ENCODE measurements at places on chromosomes 3 and 15.

- DNase-seq: peak; percentile 72
Measured at GRCh38 chr3:105836533-105836932, 32.3 kb downstream of the CBLB start.

GRCh38 chr3:100160521-100160920 lies 46.2 kb upstream of the FILIP1L start:
- no peak for DNase-seq

- DNase-seq: no peak
Measured at GRCh38 chr15:83396101-83396500, 51.0 kb upstream of the SH3GL3 start.

DNA sequence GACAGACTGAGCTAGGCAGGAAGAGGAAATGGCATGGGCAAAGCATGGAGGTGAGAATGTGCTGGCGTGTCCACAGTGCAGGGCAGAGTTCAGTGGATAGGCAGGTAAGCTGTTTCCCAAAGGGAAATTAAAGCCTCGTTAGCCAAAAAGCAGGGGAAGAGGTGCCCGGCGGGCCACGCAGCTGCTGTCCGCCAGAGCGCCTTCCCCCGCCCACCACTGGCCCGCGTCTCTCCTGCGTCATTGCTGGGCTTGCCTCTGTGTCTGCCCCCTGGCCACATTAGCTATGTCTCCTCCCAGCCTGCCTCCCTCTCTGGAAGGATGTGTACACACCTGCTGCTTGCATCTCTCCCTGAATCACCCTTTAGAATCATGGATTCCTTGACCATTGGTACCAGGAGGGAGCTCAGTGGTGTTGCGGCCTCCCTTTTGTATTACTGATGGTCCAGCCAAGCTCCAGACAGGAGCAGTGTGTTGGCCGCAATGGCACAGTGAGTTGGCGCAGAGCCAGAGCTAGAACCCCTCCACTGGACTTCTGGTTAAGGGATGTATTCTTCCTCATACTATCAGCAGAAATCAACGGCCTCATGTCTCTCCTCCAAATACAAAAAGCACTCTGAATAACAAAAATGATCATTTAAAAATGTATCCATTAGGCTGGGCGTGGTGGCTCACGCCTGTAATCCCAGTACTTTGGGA lies 26.6 kb downstream of the SLC28A1 start:
- no peak for DNase-seq

GRCh38 chr3:186810336-186810996 lies 4.2 kb upstream of the RFC4 start:
- DNase-seq: no peak

GRCh38 chr3:185549651-185550111 lies 2.7 kb downstream of the LIPH start:
- no peak for DNase-seq

GRCh38 chr15:60869851-60870250 lies 359.3 kb downstream of the RORA start:
- no peak for DNase-seq

GRCh38 chr15:90987561-90988141 lies 6.7 kb downstream of the PRC1 start:
- no peak for DNase-seq

DNA sequence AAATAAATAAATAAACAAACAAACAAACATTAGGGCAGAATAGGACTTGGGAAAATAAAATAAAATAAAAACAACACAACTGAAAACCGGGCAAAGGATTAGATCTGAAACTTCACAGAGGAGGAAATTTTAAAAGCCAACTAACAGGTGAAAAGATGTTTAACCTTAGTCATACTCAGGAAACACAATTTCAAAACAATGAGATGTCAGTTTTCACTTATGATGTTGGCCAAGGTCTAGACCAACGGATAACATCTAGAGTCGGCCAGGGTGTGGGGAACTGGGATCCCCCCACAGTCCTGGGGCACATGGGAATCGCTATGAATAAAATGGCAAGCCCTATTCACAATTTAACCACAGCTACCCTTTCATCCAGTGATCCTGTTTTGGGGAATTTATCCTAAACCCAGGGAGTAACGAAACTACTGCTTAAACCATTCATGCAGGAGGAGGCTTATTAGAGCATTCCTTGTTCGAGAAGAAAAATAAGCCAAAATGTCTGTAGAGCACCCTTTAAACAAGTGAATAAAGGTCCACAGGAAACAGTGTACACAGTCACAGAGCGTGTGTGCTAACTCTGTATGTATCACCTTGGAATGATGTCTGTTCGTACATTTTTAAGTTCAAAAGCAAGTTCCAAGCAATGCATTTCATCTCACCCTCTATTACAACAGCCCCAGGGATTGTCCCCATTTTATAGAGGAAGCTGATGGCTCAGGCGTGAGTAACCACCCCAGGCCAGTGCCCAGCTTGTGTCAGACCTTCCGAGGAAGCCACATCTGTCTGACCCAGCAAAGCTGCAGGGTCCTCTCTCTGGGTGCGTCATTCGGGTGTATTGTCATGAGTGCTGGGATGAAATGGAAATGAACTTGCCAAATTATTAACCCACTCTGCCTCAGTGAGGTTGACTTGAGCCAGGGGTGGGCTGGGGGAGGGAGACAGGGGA lies 6.3 kb upstream of the ANPEP start:
- no peak for DNase-seq

- DNase-seq: no peak
Measured at GRCh38 chr3:174216946-174217718, 642.0 kb upstream of the NAALADL2 start.

GRCh38 chr3:23219117-23219516 lies 16.0 kb downstream of the UBE2E2 start:
- no peak for DNase-seq

GRCh38 chr3:178705925-178706324 lies 169.7 kb downstream of the KCNMB2 start:
- DNase-seq: no peak

- DNase-seq: no peak
Measured at GRCh38 chr15:100230784-100231183, 111.0 kb downstream of the ADAMTS17 start.

DNA sequence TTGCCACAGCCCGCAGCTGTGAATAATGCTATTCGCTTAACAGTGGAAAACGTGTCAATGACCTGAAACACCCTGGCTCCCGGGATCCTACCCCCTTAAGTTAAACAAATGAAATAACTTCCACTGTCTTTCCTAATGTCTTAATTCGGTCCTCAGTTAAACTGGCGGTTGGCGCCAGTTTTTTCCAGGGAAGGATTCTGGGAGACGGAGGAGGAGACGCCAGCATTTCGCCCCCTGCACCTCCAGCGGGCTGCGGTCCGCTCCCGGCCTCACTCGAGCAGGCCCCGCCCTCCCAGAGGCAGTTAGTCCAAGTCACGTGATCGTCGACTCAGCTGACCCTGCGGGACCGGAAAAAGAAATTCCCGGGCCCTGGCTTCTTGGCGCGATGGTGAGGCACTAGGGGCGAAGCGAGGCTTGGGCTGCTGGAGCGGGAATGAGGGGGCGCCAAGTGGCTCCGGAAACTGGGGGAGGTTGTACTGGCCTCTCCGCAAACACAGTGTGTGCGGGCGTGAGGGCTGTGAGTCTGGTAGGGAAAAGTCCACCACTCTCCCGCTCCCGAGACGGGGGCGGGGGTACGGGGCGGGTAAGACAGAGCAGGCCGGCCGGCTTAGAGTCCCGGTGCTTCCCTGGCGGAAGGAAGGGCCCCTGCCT lies at the start of gene COMMD4:
Gene COMMD4 (plus strand): TSS at position 359 of the 651 bp plus-strand sequence. CDS start 27 bp downstream, at position 386.
- DNase-seq: peak; percentile 68

- no peak for DNase-seq
Measured at GRCh38 chr3:67362686-67363085, 291.7 kb downstream of the SUCLG2 start.

DNA sequence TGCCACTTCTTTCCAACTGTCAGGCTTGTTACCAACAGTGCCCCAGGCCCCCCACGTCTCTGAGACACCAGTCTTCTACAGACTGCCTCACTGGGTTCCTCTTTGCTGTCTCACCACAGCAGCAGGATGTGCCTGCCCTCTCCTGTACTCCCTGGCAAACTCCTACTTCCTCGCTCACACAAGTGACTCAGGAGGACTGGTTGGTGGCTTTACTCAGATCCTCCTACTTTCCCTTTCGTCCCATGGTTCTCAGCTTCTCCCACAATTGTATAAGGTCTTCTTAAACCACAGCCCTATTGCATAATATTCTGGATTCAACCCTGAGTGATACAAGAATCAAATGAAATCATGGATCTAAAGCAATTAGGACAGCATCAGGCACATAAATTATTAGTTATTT lies 246.6 kb upstream of the PROK2 start:
- DNase-seq: no peak
